Ureter (tissue), 1 donor: ENCODE measurements at places on chromosomes 2 and 18.

GRCh38 chr2:16077601-16078000 lies 137.3 kb downstream of the MYCN start:
- no peak for DNase-seq

DNA sequence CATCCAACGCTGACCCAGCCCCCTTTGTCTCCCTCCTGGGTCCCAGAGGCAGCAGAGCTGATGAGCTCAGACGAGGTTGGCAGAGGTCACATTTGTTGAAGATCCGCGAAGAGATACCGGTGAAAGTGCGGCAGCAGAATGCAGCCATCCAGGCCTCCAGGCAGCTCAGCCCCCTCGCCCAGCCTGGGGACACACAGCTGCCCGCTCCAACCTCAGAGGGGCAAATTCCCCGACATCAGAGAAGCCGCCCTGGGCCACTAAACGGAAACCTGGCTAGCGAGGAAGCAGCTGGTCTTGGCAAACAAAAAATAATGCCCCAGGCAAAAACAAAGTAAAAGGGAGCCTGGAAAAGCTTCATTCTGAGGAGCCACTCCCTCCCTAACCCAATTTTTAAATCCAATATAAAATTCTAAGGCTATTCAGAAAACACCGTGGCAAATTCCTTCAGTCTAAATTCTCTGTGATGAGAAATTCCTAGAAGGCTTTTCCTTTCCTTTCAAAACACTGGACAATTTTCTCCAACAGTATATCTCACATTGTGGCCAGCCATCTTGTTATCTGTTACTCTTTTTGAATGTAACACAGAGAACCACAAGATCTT lies 262.4 kb downstream of the SS18 start:
- no peak for DNase-seq

GRCh38 chr2:218927422-218927821 lies 32.0 kb upstream of the CDK5R2 start:
- DNase-seq, result no peak

- no peak for DNase-seq
Observed at GRCh38 chr18:62336618-62337017, 11.5 kb downstream of the TNFRSF11A start.

DNA sequence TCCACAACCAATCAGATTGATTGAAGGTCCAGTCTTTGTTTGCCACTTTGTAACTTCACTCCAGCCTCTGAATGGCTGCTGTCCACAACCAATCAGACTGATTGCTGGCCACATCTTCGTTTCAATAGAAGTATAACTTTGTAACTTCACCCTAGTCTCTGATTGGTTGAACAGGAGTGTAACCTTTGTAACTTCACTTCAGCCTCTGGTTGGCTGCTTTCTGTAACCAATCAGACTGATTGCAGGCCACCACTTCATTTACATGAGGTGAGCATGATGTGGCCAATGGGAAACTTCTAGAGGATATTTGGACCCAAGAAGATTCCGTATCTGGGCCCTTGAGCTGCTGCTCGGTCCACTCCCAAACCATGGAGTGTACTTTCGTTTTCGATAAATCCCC lies 16.9 kb upstream of the ALPP start:
- DNase-seq, result no peak

DNA sequence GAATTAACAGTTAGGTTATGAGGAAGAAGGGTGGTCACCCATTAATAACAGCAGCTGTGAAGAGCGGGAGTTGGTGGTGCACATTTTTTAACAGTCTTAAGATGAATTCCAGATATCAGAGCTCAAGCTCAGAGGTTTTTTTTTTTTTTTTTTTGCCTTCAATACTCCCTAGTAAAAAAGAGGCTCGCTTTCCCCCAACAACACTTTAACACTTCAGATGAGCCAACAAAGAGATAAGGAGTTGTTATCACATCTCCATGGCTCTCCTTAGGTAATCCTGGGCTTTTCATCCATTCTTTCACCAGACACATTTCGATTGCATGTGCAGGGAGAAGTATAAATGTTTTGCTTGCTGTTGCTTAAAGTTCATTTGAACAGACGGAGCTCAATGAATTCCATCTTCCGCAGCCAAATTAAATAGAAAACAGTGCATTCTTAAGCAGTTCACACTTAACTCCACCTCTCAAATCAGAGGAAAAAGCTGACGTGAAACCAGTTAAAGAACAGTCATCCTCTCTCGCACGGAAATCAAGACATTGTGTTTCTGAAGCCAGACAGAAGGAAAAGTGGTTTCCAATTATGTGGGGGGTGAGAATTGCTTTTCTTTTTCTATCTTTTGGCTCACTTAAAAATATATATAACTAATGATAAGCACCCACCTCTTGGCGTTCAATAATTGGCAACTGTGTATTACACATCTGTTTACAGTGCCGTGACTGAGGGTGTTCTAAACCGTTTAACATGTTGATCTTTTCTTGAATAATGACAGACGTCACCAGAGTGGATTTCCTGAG lies 118.2 kb downstream of the ZNF521 start:
- no peak for DNase-seq

DNA sequence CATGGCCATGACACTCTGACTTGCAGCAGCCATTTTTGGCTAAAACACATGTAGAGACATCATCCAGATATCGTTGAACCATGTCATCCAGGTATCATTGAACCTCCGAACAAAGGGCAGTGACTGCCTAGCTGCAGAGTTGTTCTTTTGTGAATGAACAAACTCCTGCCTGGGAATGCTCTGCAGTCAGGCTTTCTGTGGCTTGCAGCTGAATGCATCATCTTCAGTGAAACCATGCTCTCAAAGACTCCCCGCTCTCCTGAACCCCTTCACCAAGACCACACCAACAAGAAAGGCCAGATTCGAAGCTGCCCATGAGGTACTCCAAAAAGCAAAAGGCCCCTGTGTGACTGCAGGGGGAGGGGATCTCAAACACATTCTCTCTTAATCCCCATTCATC lies 118.8 kb downstream of the ACTR3 start:
- DNase-seq, result no peak

- DNase-seq, result no peak
Observed at GRCh38 chr18:51617167-51617566, 419.7 kb upstream of the MEX3C start.

DNA sequence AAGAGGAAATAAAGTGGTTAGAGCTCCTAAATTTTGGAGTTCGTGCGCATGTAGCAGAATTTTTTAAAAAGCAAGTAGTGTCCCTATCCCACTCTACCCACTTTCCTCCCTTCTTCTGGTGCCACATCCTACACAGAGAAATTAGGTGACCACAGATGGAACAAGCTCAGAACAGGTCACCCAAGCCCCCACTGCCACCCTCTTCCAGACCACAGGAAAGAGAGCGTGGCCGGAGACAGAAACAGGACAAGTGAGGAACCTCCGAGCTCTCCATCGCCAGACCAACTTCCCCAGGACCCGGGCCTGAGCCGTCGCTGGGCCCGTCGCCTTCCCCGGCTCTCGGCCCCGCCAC lies 433 bp downstream of the NPC1 start:
- no peak for DNase-seq

DNA sequence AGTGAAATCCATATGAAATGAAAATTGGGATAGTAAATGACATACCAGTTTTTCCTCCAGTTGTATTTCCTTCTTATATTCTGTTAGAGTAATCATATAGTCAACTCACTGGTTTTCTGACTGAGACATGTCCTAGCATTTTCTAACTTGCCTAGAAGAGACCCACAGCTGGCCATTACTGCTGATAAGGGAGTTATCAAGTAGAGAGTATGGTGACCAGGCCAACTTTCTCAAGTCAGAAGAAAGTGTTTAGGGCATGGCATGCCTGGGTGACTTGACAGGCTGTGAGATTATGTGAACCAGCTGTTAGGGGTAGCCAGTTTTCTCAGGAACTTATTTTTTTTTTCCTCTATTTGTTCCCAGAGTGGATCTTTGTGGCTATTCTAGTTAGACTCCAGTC lies 81.2 kb downstream of the GPD2 start:
- no peak for DNase-seq

DNA sequence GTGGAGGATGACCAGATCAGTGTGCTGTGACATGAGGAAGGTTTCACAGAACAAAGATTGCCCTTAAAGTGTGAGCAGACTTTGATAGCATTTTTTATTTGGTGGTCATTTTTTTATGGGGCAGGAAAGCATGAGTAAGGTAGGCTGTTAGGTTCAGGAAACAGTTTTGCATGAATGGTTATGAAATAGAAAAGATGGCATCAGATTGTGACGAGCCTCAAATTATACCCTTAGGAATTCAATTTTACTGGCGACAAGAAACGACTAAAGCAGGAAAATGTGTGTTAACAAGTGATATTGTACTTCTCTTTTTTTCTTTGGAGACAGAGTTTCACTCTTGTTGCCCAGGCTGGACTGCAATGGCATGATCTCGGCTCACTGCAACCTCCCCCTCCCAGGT lies 44.7 kb downstream of the PIK3C3 start:
- no peak for DNase-seq
